ENCODE measurements at places on chromosomes 4 and X.

DNA sequence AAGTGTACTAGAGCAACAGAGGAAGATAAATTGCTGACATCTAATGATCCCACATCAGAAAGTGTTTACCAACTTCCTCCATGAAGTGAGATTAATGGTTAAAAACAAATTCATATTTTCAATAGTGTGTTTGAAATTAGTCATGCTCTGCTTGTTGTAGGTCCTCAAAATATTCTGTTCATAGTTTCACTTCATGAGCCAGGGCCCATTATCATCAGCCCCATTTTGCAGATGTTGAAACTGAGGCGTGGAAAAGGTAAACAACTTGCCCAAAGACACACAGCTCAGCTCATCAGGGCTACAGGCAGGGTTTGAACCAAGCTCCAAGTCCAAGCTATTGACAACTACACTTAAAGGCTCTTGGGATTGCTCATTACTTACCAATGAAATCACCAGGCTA, 103.5 kb upstream of the PPARGC1A start:
- no peak for DNase-seq

DNA sequence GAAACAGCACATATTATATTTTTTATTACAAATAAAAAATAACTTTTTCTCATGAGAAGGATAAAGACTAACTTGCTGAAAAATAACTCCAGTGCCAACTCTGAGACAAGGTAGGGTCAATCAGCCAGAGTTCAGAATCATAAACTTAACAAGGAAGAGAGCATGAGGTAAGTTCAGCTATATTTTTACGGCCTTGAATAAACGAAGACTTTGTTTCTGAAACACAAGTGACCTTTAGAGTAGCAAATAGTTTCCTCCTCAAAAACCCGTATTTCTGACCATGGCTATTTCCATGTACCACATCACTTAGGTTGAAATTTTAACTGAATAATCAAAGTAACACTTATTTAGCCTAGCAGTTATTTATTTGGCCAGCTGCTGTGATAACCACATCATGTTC, 45.5 kb downstream of the PRDM5 start:
- no peak for DNase-seq

GRCh38 chr4:63589796-63590195, 819.5 kb downstream of the TECRL start:
- no peak for DNase-seq

DNA sequence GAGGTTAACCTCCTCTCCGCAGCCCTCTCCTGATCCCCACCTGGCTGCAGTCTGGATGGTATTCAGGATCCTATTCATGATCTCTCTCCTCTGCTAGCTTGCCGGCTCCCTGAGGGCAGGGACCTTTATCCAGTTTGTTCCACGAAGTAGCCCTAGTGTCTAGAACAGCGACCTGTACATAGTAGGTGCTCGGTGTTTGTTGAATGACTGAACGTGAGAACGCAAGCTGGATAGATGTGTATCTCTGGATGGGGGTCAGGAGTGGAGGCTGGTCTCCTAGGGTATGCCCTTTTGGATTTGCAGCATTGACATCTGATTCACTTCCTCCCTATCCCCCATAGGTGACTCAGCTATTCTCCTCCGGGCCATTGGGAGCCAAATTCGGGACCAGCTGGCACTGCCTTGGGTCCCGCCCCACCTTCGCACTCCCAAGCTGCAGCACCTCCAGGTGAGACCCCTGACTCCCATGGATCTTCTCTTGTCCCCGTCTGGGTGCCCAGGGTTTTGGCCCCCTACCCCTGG, 7.3 kb downstream of the CCDC22 start:
- no peak for DNase-seq

- DNase-seq: no peak
Measured at GRCh38 chr4:94519019-94519418, 67.3 kb downstream of the PDLIM5 start.

DNA sequence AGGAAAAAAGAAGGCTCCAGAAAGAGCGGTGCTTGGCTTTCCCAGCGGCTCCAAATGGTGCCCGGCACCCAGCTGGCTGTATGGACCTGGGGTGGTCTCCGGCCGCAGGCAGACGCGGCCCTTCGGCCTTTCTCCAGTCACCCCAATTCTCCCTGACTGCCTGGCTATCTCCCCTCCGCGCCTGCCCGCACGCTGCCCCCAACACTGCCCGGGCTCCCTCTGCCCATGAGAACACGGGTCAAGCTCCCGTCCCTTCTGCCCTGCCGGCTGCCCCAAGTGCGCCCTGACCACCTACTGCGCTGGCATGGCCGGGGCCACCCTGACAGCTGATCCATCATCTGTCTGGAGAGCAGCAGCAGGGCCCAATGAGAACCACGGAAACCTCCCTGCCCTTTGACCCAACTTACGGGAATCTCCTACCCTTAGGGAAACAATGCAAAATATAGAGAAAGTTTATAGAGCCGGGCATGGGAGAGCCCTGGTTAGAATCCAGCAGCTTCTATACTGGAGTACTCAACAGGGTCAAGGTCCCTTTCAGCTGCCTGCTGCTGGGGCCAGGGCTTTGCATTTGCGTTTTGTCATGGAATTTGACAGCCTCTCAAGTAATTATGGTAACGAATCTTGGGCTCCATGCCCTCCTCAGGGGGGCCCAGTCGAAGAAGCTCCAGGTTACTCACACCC, 1.2 kb upstream of the FAM3A start:
- no peak for DNase-seq

DNA sequence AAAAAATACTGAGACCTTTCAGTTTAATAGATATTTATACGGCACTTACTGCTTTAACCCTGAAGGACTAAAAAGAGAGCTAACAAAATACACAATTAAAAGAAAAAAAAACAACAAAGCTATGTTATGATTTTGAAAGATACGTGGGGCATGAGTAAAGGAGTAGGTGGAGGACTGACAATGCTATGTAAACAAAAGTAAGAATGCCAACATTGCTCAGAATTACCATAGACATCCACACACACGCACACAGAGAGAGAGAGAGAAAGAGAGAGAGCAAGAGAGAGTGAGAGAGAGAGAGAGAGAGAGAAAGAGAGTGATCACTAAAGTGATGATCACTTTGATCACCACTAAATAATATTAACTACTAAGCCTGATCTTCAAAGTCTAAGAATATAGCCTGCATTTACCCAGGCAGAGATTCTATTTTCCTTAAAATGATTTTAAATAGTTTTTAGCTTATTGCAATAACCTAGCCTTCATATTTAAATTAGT, 313.9 kb upstream of the SPANXN4 start:
- DNase-seq: no peak

DNA sequence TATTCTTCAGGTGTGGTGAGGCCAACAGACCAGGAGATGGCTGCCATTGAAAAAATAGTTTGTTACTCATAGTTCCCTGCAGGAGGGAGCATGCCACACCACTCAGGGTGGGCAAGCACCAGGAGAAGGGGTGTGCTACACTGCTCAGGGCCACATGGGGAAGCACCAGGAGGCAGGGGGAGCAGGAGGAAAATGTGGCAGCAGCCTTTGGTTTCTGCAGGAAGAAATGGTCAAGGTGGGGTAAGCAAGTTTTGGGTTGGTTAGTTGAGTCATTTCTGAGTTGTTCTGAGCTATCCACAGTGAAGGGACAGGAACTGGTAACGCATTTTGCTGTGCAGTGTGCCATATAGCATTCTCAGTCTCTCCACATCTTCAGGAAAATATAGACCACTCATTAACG, 23.8 kb downstream of the FGFBP1 start:
- no peak for DNase-seq

GRCh38 chr4:38672074-38672396, 8.0 kb downstream of the KLF3 start:
- no peak for DNase-seq

DNA sequence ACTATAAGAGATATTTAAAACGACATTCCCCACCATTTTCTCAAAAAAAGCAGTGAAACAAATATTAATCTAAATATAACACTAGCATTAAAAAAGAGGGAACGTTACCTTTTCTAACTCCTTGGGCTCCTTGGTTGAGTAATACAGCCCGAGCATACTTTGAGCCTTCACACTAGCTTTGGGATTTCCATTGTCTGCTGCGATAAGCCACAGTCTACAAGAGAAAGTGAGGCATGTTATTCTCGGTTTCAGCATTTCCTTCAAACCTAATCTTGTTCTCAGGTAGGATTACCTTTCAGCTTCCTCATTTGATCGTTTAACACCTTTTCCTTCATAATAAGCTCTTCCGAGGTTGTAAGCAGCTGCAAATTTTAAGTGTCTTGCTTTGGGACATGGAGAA, 21.7 kb downstream of the LRP2BP start:
- DNase-seq: no peak

DNA sequence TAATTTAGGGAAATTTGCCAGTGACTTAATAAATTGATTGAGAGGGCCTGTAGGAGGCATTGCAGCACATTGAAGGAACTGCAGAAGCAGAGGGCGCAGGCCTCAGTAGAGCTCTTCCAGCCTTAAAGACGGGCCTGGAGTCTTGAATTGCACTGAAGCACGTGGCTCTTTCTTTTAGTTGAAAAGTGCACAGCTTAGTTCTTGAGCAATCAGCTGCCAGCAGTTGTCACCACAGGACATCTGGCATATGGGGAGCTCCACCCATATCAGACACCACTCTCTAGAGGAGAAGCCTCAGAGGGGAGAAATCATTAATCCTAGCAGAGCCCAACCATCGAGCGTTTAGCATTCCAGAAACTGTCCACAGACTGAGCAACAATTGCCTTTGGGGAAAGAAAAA, 16.0 kb upstream of the FGF16 start:
- no peak for DNase-seq

DNA sequence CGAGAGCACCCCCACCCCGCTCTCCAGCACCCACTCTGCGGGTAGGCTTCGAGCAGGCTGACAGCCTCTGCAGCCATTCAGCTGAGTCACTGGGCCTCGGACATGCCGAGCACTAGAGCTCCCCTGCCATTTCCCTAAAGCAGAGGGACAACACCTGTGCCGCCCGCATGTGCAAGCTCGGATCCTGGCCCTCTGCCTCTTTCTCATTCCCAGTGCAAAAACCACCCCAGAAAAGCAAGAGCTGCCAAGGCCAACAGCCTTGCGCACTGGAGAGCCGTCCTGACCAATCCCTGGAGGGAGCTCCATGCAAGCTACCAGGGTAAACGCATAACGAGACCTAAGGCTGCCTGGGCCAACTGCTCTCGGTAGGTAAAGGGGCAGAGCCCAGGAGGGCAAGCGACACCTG, 5.3 kb downstream of the HCFC1 start:
- DNase-seq: no peak

GRCh38 chrX:49183701-49184281, 2.4 kb downstream of the PRICKLE3 start:
- DNase-seq: no peak

DNA sequence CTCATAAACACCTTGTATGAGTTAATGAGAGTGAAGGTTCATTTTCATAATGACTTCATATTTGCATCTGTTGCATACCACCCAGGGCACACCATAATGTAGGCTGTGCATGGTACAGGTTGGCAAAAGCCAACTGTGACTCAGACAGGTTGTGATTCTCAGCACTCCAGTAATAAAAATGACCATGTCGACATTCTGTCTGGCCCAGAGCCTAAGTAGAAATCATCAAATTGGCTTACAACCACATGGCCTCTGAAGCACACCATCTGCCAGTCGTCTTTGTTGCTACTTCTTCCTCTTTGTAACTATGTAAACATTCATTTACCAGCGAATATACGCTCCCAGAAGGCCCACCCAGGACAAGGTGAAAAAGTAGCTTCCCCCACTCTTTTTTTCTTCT, 459.5 kb downstream of the GASK1B start:
- DNase-seq: no peak

DNA sequence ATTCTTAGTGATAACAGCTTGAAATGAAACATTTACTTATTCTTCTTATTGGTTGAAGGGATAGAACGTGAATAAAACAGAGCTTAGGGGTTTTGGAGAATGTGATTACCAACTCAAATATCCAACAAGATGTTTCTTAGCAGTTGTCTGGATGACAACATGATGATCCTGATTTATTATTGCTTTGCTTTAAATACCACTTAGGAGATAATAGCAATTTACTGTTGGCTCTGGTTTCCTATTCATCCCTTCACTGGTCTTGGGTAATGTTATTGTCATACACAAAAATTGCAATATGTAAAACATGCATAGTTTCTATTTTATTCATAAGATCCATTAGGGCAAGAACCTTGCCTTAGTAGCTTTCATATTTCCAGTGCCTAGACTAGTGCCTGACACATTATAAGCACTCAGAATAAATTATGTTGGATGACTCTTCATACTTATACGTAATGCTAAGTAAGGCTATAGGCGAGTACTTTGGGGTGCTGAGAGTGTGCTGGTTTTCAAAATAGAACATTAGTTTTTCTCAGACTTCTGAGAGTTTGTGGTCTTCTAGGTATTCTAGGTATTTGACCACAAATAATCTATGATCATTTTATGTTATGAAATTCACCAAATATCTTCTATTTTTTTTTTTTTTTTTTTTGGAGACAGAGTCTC, 58.6 kb upstream of the PGRMC2 start:
- DNase-seq: no peak

GRCh38 chr4:85725721-85726170, 250.8 kb downstream of the ARHGAP24 start:
- no peak for DNase-seq

DNA sequence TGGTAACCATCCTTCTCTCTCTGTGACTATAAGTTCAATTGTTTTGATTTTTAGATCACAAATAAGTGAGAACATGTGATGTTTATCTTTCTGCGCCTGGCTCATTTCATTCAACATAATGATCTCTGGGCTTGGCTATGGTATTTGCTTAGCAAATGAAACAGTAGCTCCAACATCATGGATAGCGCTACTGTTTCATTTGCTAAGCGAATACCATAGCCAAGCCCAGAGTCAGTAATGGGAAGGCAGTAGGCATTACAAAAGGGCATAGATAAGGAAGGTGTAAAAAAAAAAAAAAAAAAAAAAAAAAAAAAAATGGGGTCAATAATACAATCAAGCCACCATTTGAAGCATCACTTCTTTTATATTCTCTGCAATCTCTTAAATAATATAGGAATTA, 469.0 kb upstream of the ATOH1 start:
- no peak for DNase-seq

GRCh38 chr4:159035570-159035969, 67.3 kb upstream of the RAPGEF2 start:
- no peak for DNase-seq

DNA sequence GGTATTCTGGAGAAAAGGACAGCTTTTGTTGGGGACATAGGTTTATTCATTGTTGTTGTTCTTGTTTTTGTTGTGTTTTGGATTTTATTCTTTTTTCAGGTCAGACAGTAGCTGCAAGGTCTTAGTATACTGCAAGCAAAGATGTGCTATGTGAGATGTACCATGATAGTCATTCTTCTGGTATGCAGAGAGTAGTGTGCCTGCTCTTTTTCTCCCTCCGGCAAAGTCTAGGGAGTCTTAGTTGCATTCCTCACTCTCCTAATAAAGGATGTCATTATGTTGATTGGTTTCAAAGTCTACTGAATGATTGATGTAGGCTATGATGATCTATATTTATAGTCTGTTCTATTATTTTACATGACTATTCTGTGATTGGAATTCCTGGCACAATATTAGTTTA, 119.9 kb upstream of the POF1B start:
- no peak for DNase-seq
